ENCODE measurements at places on chromosomes 3 and 15.

GRCh38 chr3:42459151-42459550 lies 43.3 kb upstream of the VIPR1 start:
- no peak for DNase-seq

DNA sequence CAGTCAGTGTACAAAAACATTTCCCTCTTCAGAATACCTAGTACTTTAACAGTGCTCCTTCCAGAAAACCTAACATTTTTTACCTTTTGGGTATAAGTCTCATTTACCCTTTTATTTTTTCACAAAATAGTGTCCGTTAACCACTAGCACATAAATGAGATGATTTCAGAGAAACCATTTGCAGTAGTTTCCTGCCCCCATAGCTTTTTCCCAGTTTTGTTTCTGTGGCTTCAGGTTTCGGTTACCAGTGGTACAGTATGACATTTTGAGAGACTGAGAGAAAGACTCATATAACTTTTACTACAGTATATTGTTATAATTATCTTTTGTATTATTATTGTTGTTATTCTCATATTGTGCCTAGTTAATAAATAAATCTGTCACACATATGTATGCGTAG lies 6.2 kb upstream of the RBMS3 start:
- no peak for DNase-seq

- DNase-seq = no peak
Observed at GRCh38 chr15:47817969-47818548, 100.8 kb downstream of the SEMA6D start.

GRCh38 chr3:34034840-34035239 lies 236.4 kb downstream of the PDCD6IP start:
- DNase-seq = no peak

DNA sequence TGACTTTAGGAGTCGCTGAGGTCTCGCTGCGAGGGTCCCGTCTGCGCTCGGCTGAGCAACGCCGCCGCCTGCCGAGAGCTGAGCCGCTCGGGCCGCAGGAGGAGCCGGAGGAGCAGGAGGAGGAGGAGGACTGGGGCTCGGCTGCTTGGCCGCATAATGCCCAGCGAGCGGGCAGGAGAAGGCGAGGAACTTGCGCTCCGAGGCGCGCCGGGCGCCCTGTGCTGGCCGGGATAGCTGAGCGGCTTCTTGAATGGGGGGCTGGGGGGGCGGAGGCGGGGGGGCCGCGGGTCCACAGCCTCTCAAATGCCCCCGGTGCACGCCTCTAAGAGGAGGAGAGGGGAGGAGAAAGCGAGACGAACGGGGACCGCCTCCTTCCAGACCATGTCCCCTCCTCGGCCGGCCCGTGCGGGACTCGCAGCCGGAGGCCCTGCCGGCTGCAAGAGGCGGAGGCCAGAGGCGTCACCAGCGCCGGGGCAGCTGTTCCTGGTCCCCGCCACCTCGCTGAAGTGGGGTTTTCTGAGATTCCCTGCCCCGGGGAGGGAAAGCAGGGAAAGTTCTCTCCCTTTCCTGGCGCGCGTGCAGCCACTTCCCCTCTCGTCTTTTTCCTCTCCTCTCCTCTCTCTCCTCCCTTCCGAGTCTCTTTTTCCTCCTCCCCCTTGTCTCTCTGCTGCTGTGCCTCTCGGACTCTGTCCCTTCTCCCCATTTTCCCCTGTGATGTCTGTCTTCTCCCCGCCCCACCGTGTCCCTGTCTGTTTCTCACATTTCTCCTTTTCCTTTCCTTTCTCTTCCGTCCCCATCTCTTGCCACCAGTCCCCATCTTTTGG lies at the start of gene ADAMTS9:
TSS of gene ADAMTS9 (minus strand) at position 220 of the 824 bp plus-strand sequence. CDS start 343 bp downstream, outside the sequence.
- DNase-seq = peak; percentile 29

DNA sequence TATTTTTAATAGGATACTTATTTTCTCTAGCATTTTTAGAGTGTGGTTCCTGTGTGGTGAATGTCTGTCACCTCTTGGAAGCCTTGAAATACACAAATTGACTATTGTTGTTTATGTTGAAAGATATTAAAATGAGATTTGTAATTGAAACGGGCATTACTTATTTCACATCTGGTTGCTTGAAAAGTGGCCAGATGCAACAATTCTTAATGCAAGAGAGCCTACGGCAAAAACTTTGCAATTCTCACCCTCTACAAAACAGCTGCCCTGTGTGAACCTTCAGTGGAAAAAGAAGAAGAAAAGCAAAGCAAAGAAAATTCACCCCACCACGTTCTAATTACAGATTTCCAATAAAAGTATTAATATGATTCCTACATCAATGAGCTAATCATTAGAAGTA lies 46.6 kb downstream of the PPARG start:
- DNase-seq = no peak

DNA sequence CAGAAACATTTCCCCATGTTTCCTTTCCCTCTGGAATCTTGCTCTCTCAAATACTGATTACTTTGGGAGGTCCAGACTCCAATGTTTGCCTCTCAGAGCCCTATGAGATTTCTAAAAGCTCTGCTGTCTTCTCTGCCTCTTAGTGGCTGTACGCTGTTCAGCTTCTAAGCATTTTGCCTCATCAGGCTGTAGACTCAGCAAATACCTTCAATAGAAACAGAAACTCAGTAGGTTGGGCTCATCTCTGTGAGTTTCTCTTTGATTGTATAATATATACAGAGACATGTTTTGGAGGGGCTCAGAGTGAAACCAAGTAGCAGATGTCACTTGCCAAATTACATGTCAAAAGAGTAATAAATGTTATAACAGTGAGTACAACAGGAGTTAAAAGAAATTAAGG lies 380.8 kb upstream of the MEIS2 start:
- no peak for DNase-seq

DNA sequence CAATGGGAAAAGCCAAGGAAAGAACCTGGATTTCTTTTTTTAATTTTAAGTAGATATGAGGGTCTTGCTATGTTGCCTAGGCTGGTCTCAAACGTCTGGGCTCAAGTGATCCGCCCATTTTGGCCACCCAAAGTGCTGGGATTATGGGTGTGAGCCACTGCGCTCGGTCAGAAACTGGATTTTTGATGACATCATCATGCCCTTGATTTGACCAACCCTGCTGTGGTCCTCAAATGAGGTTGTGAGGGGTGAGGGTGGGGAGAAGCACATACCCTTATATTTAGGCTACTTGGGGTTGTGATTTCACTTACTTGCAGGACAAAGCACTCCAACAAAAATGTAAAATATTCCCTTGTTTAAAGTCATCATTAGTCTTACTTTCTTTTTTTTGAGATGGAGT lies 70.4 kb downstream of the C3orf38 start:
- DNase-seq = no peak

DNA sequence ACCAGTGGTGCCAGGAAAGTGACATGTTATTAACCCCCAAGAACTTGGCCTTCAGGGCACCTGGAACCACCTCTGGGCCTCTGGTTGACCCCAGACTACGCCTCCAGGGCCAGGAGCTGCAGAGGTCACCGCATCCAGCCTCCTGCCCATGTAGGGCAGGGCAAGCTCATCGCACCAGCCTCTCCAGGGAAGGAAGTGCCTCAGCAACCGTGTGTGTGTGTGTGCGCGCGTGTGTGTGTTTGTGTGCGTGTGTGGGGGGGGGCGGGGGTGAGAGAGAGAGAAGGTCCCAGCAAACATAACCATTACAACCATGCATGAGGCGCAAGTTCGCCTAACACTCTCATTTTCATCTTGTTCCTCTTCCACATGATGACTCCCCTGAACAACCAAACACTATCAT lies 31.8 kb downstream of the RAB6B start:
- DNase-seq = no peak

DNA sequence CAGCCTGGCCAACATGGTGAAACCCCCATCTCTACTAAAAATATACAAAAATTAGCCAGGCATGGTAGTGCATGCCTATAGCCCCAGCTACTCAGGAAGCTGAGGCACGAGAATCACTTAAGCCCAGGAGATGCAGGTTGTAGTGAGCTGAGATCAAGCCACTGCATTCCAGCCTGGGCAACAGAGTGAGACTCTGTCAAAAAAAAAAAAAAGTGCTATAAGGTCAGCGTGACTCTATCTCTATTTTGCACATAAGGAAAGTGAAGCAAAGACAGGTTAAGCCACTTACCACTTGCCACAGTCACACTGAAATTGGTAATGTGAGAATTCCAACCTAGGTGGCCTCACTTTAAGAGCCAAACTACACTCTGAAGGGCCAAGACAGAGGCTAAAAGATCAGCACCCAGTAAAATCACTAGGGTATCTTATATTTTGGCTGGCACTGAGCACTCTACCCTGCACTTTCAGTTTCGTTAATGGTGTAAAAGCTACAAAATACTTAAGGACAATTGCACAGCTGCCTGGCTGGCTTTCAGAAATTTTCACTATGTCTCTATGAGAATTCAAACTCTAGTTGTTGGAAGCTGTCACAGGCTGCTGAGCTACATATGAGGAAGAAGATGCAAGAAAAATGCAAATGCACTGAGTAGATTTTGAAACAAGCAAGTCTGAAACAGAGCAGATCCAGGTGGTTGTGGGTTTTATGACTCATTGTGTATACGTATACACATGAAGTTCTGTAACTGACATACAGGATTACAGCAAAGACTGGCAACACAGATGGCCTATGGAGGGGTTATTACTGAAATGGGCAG lies 32.7 kb downstream of the TRANK1 start:
- peak; percentile 70 for DNase-seq

DNA sequence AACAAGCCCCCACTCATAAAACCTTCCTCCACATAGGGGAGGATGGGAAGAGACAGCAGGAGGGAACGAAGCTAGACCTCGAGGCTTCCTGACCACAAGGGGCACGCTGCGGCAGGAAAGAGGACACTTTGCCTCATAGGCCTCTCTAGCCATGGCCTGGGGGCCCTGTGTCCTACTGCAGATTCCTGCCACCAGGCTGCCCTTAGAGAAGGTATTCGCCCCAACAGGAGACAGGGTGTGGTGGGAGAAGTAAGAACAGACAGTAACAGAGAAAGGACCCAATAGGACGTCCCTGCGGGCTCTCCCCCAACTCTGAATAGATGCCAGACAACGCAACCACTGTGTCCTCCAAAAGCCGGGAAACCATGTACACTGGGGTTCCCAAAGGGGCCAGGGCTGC lies 36.8 kb downstream of the ADCY5 start:
- no peak for DNase-seq

- DNase-seq = no peak
Observed at GRCh38 chr3:71495708-71496472, 87.6 kb downstream of the FOXP1 start.

GRCh38 chr3:39961230-39961629 lies 151.8 kb downstream of the MYRIP start:
- no peak for DNase-seq

DNA sequence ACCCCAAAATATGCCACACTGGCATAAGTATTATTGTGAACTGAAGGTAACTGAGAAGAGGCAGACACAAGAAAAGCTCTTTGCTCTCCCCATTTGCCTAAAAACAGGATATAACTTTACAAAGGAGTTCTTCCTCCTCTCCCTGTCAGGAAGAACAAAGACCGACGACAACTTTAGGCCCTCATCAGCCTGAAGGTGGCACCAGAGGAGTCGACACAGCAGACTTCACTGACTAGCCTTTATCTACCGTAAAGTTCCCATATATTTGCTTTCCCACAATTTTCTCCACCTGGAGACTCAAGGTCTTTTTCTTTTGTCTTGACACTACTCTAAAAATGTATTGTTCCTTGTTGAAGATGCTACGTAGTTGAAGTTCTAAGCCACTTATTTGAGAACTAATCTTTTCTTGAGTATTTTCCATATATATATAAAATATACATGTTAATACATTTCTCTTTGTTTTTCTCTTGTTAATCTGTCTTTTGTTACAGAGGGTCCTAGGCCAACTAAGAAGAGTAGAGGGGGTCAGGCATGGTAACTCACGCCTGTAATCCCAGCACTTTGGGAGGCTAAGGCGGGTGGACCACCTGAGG lies 16.2 kb upstream of the XIRP1 start:
- DNase-seq = peak; percentile 63

DNA sequence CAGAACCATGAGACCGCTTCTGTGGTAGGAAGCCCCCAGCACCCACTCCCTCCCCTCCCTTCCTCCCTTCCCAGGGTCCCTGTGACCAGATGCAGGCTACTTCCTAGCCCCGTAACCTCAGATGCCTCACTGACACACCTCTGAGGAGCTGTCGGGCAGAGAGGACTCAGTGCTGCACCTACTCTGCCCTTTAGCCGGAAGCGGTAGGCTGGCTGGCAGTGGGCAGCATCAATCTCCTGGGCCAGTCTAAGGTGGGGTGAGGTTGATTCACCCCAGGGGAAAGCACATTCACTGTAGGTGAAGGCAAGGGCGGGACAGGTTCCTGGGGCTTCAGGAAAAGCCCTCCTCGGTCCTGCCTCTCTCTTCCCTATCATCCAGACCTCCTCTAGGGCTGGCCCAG lies 19.1 kb downstream of the CSRNP1 start:
- no peak for DNase-seq

GRCh38 chr3:132417695-132418411 lies 551 bp downstream of the DNAJC13 start:
- DNase-seq = peak; percentile 62

DNA sequence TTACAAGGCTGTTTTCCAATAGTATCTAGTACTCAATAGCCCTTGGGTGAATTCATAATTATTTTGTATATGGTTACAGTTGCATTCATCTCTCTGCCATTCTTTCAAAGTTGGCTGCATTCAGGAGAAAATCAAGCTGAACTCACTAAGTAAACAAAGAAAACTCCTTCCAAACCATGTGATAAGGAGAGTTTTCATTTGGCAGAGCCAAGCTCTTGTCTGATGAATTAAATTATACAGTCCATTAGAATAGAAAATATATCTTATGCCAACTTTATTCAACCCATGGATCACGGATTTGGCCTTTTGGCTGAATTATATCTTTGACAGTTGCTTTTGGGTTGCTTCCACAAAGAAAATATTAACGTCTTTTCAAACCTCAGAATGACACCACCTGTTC lies 272.3 kb upstream of the ROBO1 start:
- DNase-seq = no peak

DNA sequence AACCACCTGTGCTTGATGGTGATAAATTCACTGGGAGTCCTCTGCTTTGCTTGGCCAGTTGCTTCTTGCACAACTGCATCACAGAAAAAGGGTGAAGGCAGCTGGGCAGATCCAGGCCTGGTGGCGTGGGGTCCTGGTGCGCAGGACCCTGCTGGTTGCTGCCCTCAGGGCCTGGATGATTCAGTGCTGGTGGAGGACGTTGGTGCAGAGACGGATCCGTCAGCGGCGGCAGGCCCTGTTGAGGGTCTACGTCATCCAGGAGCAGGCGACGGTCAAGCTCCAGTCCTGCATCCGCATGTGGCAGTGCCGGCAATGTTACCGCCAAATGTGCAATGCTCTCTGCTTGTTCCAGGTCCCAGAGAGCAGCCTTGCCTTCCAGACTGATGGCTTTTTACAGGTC lies 31.1 kb upstream of the IQCF2 start:
- DNase-seq = no peak

DNA sequence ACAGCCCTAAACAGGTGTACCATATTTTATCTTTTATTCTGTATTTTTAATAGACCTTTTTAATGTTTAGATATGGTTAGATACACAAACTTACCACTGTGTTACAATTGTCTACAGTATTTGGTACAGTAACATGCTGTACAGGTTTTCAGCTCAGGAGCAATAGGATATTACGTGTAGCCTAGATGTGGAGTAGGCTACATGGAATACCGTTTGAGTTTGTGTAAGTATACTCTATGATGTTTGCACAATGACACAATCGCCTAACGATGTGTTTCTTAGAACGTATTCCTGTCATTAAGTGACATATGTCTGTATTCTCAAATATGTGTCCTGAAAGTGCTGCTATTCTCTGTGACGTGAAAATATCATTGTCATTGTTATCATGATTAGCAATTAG lies 62.6 kb downstream of the MFSD1 start:
- peak; percentile 74 for DNase-seq
